HS-5 (cell line): ENCODE measurements at places on chromosomes 12 and 14.

GRCh38 chr14:91380610-91381371, 36.8 kb downstream of the CCDC88C start:
- no peak for DNase-seq

GRCh38 chr12:108349278-108349688, 10.2 kb upstream of the CMKLR1 start:
- no peak for DNase-seq

DNA sequence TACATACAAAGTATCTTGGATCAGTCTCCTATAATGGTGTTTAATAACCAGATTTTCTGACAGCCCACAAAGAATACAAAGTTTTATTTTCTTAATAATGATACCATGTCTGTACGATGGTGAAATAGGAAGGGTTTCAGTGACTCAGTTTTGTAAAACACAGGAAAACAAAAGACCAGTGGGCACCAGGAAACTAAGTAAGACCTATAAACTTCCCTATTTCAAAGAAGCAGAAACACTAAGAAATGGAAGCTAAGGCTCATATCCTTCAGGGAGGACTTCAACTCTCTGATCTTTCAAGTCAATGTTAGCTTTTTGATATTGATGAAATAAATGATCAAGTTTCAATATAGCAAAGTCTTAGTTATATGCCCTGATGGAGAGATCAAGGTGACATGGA, 196.0 kb downstream of the DUSP6 start:
- no peak for DNase-seq

DNA sequence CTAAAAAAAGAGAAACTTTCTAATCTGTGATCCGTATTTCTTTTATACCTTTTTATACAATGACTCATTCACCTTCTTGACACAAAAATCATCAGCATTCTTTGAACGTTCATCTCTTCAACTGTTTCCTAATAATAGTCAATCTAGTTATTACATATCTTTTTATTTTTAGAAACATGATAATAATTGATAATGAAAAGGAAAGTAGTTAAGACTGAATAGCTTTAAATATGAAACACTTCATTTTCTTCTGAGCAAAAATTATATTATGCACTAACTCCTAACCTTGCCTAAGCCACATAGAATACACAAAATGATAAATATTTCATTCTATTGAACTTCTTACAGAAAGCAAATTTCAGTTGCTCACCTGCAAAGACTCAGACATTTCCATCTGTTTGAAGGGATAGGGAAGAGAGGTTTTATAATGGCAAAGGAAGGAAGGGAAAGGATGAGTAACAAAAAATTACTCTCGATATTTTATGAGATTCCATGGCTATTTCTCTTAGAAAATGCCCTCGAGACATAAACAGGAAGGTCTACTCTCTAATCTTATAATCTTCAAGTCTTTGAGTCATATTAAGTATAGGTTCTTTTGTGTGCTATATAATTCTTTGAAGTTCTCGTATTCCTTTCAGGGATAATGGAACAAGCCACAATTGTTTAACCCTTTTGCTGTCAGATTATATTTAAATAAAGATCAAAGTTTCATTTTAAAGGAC, 7.5 kb upstream of the KLHL42 start:
- no peak for DNase-seq

DNA sequence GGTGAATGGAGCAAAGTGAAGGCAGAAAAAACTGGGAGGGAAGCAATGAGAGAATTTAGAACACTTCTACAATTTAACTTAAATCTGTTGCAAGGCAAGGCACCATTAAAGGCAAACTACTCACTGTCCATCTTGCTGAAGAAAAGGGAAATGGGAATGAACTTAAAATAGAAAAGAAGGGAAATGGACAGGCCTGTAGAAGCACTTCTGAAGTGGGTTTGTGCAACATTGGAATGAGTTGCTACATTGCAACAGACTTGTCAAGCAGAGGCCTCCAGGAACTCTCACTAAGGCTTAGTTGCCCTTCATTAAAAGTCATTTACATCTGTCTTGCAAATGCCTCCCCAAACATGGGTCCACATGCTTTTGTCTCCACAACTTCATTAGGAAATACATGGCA, 13.7 kb upstream of the OR10AD1 start:
- DNase-seq = no peak

DNA sequence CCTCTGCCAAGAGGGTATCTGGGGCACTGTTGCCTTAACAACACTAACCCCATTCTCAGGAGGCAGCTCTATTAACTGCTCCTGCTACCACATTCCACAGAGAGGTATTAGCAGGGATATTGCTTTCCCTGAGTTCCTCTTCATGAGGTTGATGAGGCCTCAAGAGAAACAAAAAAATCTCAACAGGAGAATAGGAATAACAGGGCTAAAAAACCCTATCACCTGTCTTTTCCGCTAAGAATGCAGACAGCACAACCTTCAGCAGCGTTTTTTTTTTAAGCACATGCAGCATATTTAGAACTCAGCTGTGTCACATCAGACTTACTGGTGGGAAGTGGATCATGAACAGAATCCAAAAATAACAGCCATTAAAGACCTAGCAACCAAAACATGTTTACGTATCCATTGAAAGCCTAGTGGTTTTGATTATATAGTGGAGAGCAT, 29.2 kb downstream of the ATF7 start:
- no peak for DNase-seq

DNA sequence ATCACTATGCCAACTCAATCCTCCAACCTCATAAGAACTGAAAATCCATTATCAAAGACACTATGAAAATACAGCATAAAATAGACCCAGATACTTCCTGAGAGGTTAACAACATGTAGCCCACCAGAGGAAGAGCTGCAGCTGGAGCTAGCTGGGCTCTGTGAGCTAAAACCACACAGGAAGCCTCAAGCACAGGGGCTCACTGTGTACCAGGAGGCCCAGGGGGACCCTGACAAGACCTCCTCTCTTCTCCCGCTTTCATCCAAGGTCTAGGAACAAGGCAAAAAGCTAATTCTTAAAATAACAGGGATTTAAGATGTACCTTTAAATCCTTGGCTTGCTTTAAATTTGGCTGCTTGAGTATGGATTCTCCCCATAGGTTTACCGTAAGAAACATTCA, 53.6 kb downstream of the EIF2S3B start:
- DNase-seq = no peak

DNA sequence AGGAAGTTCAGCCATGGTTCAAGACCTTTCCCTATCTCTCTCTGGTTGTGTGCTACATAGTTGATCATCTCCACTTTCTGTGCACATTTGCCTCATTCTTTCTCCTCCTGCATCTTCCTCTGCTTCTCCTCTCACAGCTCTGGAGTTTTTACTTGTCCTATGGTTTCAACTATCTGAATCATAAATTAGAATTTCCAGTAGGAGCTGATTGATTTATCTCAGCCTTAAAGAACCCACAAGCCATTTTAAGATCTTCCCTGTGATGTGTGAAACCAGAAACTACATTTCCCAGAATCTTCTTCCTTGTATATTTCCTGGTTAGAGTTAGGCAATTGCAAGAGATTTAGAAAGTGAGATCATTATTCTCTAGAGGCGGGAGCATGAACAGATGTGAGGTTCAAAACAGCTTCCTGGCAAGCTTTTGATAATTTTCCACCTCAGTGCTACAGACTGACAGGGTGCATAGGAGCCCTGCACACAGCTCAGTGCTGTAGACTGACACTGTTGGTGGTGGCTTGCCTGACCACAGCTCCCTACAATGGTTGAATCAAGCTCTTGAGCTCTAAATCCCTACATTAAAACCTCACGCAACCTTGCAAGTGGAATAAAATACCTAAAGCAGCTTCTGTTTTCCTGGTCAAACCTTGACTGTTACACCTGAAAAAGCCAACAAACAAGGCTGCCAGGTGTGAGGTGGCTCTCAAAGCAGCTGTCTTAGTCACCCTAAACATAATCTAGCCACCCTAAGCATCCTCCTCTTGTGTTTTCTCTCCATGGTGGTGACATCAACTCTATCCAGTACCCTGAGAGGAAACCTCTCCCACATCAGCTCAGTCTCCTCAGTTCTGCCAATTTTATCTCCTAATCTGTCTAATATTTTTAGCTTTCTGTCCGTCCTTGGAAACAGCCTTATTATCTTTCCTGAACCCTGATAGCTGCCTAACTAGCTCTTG, 21.5 kb upstream of the IFNG start:
- DNase-seq = no peak

DNA sequence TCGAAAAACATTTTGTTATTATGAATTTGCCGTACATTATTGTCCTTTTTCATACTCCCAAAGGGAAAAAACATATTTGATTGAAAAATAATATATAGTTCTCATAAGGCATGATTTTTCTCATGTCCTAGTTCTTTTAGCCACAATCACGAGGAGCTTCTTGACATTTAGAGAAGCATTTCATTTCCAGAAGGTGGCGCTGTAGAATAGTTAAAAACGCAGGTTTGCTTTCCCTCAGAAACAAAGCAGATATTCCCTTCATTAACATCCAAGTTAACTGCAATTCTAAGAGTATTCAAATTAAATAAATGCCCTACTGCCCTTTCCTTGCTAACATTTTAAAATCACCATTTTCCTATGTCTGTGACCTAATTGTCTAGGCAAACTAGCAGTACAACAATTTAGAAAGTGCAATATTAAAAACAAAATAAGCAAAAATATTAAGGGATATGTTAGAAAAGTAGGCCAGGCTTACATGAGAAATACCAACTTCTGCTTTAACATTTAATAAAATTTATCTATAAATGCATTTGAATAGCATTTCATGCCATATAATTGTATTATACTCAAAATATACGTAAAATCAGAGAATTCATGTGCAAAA, 10.9 kb upstream of the PIK3C2G start:
- peak; percentile 42 for DNase-seq

DNA sequence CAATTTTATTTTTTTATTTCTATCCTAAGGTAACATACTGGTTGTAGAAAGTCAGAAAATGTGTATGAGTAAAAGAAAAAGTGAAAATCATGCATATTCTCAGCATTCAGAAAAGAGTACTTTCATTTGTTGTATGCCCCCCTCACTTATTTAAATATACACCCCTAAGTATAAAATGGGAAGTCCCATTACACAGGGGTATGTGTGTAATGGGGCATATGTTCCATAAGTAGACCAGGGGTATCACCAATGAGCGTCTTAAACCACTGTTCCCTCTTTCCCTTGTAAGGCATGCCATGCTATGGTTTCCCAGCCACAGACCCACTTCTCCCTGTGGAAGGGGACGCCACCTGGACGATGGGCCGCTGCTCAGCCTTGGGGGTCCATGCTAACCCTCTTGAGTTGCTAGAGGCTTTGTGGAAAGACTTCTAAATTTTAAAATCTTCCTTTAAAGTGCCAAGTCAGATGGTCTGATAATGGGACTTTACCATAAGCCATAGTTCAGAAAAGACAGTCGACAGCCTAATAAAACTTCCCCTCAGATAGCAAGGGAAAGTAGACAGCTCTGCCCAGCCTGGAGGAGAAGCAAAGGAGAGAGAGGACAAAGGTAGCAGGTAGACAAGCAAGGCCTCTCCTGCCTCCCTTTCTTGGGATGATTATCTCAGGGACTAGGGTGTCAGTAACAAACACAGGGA, 118.2 kb downstream of the ZFP36L1 start:
- DNase-seq = no peak
